Muscle of leg (tissue), 16 donors: ENCODE measurements at places on chromosomes 11 and 22.

DNA sequence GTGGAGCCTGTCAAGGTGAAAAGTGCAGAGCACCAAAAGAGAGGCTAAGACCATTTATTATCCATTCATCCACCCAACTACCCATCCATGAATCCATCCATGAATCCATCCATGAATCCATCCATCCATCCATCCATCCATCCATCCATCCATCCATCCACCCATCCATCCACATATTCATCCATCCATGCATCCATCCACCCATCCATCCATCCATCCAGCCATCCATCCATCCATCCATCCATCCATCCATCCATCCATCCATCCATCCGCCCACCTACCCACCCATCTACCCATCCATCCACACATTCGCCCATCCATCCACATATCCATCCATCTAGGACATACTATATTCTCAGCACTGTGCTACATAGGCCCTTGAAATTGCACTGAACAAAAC, 68.0 kb downstream of the SYN3 start:
- H3K36me3 ChIP-seq: no peaks in the 10 kb centered on the region
- no peaks in the 10 kb centered on the region for H3K27me3 ChIP-seq
- no peak for DNase-seq
- no peak overlapping the region for H3K27ac ChIP-seq
- H3K4me1 ChIP-seq: peaks cover 63% of the 10 kb centered on the region
- H3K4me3 ChIP-seq: no peak overlapping the region

DNA sequence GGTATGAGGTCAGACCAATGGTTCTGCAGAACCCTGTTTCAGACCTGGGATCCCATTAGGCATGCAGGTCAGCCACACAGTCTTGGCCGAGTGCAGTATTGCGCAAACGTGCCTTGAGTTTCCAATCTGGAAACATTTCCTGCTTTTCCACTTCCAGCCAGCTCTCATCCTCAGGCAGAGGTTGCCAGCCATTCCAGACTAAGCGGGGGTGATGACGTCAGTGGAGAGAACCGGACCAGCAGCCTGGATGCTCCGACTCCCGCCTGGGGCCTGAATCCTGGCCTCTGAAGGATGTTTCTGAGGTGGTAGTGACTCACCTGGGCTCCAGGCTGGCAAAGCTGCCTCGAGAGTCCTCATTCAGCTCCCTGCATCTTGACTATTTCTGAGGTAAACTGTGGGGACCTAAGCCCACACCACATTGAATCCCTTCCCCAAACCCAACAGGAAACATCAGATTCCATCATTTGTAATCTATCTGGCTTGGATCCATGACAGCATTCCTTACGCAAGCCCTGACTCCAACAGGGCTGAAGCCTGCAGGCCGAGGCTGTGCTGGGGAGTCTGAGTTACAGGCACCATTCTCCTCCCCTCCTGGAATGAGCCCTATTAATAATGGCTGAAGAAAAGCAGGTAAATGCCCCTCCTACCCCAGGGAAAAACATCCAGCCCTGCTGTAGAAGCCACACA, 83.0 kb downstream of the ABTB2 start:
- H3K27ac ChIP-seq: peak overlapping the region; percentile 75
- peak; percentile 95 for DNase-seq
- no peaks in the 10 kb centered on the region for H3K36me3 ChIP-seq
- no peak overlapping the region for H3K4me3 ChIP-seq
- H3K27me3 ChIP-seq: no peaks in the 10 kb centered on the region

- peak; percentile 9 for DNase-seq
- H3K36me3 ChIP-seq: peaks cover under 1% of the 10 kb centered on the region
- no peak overlapping the region for H3K4me3 ChIP-seq
- no peaks in the 10 kb centered on the region for H3K27me3 ChIP-seq
- no peak overlapping the region for H3K27ac ChIP-seq
- peaks cover 72% of the 10 kb centered on the region for H3K4me1 ChIP-seq
Observed at GRCh38 chr11:3162410-3163240, 2.5 kb downstream of the OSBPL5 start.

DNA sequence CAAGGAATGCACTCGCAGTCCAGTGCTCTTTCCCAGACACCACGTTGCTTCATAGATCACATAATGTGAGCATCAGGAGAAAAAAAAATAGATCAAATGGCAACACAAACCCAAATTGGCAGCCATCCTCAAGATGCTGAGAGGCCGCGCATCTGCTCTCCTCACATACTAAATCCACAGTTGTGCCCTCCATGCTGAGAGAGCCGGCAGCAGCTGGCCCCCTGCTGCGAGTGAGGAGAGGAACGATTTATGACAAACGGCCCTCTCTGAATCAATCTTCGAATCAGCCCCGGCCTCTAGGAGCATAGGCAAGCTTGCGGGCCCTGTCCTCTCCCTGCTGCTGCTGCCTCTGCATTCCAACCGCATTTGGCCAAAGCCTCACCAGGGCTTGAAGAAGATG, 159.9 kb upstream of the TENM4 start:
- H3K27me3 ChIP-seq: no peaks in the 10 kb centered on the region
- H3K27ac ChIP-seq: no peak overlapping the region
- DNase-seq: peak; percentile 5
- H3K4me3 ChIP-seq: no peak overlapping the region
- H3K36me3 ChIP-seq: no peaks in the 10 kb centered on the region

DNA sequence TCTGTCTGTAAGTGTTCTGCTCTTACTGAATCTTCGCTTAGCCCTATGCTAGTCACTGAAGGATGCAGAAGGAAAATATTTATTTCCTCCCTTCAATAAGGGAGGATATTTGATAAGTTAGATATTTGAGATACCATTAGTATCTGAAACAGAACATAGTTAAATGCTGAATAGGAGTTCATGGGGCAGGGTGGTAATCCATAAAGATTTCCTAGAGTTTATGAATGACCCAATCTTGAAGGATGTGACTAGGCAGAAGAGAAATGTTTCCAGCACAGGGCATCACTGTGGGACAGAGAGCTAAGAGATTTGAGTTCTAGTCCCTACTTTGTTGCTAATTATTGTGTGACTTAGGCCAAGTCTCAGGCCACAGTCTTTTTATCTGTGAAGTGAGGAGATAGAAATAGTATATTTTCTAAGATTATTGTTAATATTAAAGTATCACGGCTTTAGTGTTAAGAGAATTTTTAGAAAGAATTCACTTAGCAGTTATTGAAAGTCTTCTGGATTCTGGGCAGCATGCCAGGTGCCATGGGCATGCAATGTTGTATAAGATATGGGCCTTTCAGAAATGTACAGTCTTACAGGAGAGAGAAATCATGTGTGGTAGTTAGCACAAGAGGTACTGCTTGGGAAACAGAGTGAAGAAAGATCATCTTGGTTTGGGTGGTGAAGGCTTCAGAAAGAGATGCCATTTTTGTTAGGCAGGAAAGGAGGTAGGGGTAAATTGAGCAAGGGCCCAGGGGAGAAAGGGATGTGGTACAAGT, 24.0 kb downstream of the SWAP70 start:
- DNase-seq: no peak
- H3K36me3 ChIP-seq: no peaks in the 10 kb centered on the region
- H3K4me3 ChIP-seq: no peak overlapping the region
